Stimulated activated CD8-positive, alpha-beta memory T cell treated with anti-CD3 and anti-CD28 coated beads, Interleukin-4, amount 100 ng/mL, for 24 hours (primary cell): ENCODE measurements at places on chromosomes 12 and 14.

DNA sequence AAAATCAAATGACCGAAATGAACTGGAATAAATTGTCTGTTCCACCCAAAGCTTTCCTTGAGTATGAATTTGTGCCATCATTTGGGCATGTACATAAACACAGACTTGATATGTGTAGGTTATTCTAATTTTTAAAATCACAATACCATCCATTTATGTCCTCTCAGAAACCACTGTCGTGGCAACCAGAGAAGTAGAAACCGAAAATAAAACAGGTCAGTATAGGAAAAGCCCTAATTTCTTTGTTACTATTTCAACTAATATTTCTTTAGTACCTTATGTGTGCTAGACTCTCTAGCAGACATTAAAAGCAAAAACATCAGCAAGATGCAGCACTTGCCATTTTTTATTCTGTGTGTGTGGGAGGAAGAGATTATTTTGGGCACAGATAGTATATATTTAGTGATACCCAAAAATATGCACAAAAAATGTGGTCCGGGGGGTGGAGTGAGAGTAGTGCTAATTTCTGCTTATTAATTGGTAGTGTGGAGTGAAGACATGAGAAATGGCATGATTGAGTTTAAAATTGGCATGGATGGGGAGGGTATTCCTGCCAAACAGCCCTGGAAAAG, 130.8 kb upstream of the CNTN1 start:
- no peak for DNase-seq

DNA sequence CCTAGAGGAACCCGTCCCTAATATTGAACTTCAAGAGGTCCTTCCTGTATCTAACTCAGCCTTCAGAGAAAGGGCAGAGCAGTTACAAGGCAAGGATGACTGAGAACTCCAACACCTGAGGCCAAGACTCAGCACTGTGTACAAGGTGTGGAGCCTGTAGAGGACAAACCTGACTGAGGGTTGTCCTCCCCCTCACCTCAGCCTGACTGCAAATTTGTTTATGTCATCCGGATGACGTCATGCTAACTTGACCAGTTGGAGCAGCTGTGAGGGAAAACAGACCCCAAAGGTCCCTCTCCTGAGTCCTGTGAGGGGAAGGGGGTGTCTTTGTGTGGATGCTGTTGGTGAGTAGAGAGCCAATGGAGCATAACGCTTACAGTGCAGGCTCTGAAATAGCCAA, 4.3 kb downstream of the CRACR2A start:
- DNase-seq, result no peak

GRCh38 chr14:22002860-22003284, 329.3 kb upstream of the OR4E1 start:
- DNase-seq, result peak; percentile 44

DNA sequence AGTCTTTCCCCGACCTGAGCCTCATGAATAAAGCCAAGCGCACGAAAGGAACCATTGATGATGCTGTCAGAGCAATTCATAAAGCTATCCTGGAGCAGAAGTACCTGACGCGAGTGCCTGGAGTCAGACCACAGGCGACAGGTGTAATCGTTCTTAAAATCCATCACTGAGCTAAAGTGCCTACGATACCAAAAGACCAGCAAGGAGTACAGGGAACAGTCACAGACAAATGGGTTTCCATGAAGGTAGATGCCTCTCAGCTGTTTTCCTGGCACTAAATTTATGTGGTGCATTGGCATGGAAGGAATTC, 1.4 kb upstream of the PCED1B start:
- DNase-seq, result no peak

- no peak for DNase-seq
Observed at GRCh38 chr14:25381498-25381897, 331.6 kb upstream of the STXBP6 start.

- no peak for DNase-seq
Observed at GRCh38 chr12:75479963-75480461, 543 bp upstream of the GLIPR1 start.

DNA sequence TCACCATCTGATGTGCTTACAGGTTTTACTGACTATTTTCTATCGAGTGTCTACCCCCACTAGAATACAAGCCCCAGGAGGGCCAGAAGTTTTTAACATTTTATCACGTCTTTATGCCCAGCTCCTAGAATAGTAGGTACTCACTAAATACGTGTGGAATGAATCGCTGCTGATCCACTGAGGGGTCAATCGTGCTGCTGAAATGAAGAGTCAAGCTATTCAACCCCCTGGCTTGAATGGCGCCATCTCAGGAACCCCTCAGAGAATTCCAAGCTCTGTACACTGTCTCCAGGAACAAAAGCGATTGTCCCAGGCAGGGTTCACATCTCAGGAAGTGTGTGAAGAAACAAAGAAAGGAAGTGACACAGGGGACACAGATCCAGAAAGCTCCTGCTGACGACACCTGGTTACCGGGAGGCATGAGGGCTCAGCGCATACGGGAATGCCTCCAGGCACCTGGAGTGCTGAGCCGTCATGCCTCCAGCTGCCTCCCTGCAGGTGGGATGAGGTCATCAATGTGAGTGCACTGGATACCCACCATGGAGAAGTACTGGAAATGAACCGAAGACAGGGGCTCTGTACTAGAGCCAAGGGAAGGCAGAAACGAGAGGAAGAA, 45.6 kb downstream of the PITPNM2 start:
- no peak for DNase-seq

DNA sequence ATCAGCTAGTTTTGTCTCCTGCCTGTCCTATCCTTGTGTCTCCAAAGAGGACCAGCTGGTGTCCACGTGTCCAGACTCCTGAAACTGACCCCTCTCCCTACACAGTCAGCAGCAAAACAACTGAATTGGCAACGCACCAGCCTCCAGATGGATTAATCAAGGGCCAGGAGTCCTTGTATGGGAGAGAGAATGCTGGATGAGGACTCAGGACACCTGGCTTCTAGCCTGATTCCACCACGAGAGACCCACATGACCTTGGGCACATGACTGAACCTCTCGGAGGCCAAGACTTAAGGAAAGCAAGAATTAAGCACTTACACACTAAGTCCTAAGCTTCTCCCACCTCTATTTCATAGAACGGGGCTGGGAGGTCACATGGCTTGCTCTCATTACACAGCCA, 60.4 kb upstream of the CMKLR1 start:
- DNase-seq, result no peak

- peak; percentile 69 for DNase-seq
Observed at GRCh38 chr12:10212739-10213131, at the start of gene GABARAPL1. Gene GABARAPL1, plus strand, starts transcription at chr12:10212877. Its CDS starts 253 bp downstream, at chr12:10213130.
